CD4-positive, alpha-beta memory T cell (primary cell): ENCODE measurements at places on chromosomes 13 and 19. TPM values are rescaled to one million over a fixed set of nuclear protein-coding genes. Genes with fewer than 3 reads are reported as not detected.

Gene LACC1
- total RNA-seq, result 4.6 TPM

Gene ZNF556
- not detected for total RNA-seq

Gene MIDN
- total RNA-seq, result 30.3 TPM

Gene ZNF98
- not detected for total RNA-seq

Gene PRX
- total RNA-seq, result 3.4 TPM

Gene KCNRG
- 0.83 TPM for total RNA-seq

Gene VSIG10L
- 0.26 TPM for total RNA-seq

Gene LYL1
- total RNA-seq, result 16.1 TPM

Gene ZNF728
- not detected for total RNA-seq

Gene ABHD8
- total RNA-seq, result 10.1 TPM

Gene OVOL3
- not detected for total RNA-seq

Gene COL4A2
- total RNA-seq, result not detected

Gene TMEM238
- total RNA-seq, result 9.9 TPM

Gene FGF14
- total RNA-seq, result 0.33 TPM

Gene KIR3DL1
- total RNA-seq, result not detected

Gene METTL21C
- not detected for total RNA-seq

Gene ZNF865
- 20.3 TPM for total RNA-seq

Gene ZNF223
- total RNA-seq, result 6.8 TPM

Gene CAMSAP3
- total RNA-seq, result 0.19 TPM

Gene LRRC8E
- total RNA-seq, result not detected

Gene GTF2F1
- 56.3 TPM for total RNA-seq

Gene ZNF610
- 6.0 TPM for total RNA-seq

Gene ZNF66
- total RNA-seq, result 14.7 TPM

Gene CDC16
- 87.9 TPM for total RNA-seq

Gene AZU1
- total RNA-seq, result not detected

Gene SPC24
- 1.9 TPM for total RNA-seq
